ENCODE measurements at places on chromosomes 12 and 14.
A peak's percentile ranks its signal among the peaks of the same experiment; 100 is the strongest.

GRCh38 chr14:88203291-88203690 lies 119.8 kb downstream of the KCNK10 start:
- no peaks in the 10 kb centered on the region for H3K36me3 ChIP-seq
- H3K27me3 ChIP-seq, result peaks cover 2% of the 10 kb centered on the region
- H3K4me3 ChIP-seq, result no peak overlapping the region
- DNase-seq, result no peak
- no peaks in the 10 kb centered on the region for H3K4me1 ChIP-seq

DNA sequence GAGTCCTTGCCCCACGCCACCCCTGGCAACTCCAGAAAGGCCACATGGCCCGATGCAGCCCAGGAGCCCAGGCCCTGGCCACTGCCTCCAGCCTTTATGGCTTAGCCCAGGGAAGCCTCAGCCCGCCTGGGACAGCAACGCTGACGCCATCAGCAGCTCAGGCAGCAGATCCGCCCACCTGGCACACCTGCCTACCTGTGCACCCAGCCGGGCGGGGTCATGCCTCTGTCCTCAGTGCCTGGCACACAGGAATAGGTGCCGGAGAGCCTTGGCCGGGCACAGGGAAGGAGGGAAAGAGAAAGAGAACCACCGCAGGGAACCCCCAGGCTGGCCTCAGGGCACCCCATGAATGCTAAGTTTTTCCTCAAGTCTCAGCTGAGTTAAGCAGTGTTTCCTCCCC lies 21.1 kb downstream of the BEGAIN start:
- H3K36me3 ChIP-seq, result no peaks in the 10 kb centered on the region
- DNase-seq, result no peak
- peaks cover 21% of the 10 kb centered on the region for H3K4me1 ChIP-seq
- no peak overlapping the region for H3K4me3 ChIP-seq
- H3K27me3 ChIP-seq, result peaks cover 51% of the 10 kb centered on the region

DNA sequence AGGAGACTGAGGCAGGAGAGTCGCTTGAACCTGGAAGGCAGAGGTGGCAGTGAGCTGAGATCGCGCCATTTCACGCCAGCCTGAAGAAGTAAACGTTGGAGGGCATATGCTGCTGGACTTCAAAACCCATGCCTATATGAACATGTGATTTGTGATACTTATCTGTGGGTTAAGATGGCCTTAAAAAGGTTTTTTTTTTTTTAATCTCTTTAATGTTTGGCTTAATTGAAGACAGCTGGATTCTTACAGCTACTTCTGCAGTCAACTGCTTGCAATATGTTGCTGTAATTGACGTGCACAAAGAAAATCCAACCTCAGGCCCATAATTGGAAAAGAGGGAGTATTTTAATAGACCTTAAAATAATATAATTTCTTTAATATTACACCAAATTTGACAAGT lies 1.5 kb upstream of the B3GNT4 start:
- DNase-seq, result no peak
- no peak overlapping the region for H3K27ac ChIP-seq
- H3K4me3 ChIP-seq, result no peak overlapping the region
- H3K27me3 ChIP-seq, result peaks cover 23% of the 10 kb centered on the region

DNA sequence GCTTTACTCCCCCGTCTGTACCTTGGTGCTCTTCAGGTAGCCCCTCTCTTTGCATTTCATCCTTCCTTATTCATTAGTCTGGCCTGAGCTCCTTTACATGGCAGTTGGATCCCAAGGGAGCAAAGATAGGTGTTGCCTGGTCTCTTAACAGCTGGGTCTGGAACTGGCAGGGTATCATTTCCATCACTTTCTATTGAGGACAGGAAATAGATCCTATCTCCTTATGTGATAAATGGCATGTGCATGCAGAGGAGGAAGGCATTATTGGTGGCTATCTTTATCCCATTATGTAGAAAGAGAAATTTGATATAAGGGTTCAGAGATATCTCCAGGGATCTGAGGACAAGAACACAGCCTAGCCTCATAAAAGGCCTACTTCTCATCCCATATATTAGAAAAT lies 54.6 kb upstream of the OAS1 start:
- no peaks in the 10 kb centered on the region for H3K36me3 ChIP-seq
- no peak for DNase-seq
- no peaks in the 10 kb centered on the region for H3K27me3 ChIP-seq
- H3K4me3 ChIP-seq, result no peak overlapping the region
- H3K4me1 ChIP-seq, result no peaks in the 10 kb centered on the region

GRCh38 chr12:52213564-52214420 lies 19.3 kb upstream of the KRT7 start:
- no peak overlapping the region for H3K27ac ChIP-seq
- peaks cover 41% of the 10 kb centered on the region for H3K4me1 ChIP-seq
- no peaks in the 10 kb centered on the region for H3K36me3 ChIP-seq
- no peaks in the 10 kb centered on the region for H3K27me3 ChIP-seq
- DNase-seq, result peak; percentile 87

DNA sequence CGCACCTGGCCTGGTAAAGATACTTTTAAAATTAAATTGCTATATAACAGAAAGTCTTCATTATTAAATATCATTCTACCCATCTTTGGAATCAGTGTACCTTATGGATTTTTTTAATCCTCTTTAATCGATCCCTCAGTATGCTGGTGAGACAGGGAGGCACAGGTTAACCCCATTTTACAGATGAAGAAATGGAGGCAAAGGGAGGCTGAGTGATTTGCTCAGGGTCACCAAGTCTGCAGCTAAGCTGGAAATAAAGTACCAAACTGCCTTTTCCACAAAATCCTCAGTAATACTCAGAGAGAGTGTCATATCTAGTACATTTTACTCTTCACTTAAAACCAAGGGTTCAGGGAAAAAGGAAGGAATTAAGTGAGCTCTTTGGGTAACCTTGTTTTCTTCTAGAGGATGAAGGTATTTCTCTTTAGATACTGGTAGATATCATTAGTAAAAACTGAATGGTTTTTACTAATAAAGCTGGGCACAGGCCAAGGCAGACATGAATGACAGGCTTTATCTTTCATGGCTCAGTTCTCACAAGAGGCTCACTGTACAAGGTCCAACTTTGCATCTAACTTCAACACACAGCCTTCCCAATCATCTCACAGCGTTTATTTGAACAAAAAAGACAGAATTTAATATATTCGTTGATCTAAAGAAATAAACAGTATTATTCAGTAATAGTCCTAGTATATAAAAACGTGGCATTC lies 35.3 kb upstream of the TTC7B start:
- H3K4me3 ChIP-seq, result no peak overlapping the region
- no peaks in the 10 kb centered on the region for H3K27me3 ChIP-seq
- no peak overlapping the region for H3K27ac ChIP-seq
- H3K4me1 ChIP-seq, result no peaks in the 10 kb centered on the region

DNA sequence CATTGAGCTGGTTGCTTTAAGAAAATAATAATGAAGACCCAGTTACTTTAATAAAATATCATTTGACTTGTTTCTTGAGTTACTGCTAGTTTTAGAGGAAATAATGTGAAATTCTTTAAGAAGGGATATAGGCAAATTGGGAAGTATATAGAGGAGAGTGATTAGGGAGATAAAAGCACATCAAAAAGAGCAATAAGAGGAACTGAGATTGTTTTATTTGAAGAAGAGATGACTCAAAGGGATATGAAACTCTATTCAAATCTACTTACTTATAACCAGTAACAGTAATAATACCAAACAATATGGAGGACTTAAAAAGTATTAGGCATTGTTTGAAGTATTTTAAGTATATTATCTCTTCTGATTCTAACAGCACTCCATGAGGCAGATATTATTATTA lies 37.1 kb downstream of the LRRK2 start:
- H3K27ac ChIP-seq, result no peak overlapping the region
- peaks cover 11% of the 10 kb centered on the region for H3K4me1 ChIP-seq
- peaks cover 82% of the 10 kb centered on the region for H3K36me3 ChIP-seq

- peak overlapping the region; percentile 87 for H3K27ac ChIP-seq
- H3K4me3 ChIP-seq, result peak overlapping the region; percentile 44
- H3K4me1 ChIP-seq, result peaks cover 81% of the 10 kb centered on the region
- H3K27me3 ChIP-seq, result no peaks in the 10 kb centered on the region
- DNase-seq, result peak; percentile 72
- no peaks in the 10 kb centered on the region for H3K36me3 ChIP-seq
Observed at GRCh38 chr12:51971679-51972421, 20.4 kb downstream of the ACVR1B start.

DNA sequence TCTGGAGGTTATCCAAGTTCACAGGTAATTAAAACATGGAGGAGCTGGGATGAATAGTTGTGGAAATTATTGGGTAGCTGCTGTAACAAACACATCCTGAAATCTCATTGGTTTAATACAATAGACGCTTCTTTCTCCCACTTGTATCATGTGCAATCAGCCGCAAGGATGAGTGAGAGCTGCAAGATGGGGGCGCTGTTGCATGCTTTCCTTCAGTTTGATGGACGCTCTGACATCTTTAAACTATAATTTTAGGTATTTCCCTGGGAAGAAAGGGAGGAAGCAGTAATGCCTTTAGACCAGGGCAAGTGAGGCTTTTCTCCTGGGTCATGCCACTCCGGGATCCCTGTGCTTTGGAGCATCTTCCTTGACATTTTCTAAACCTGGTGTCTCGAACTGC lies 178.7 kb downstream of the PAWR start:
- H3K4me3 ChIP-seq, result no peak overlapping the region
- H3K4me1 ChIP-seq, result no peaks in the 10 kb centered on the region
- no peaks in the 10 kb centered on the region for H3K27me3 ChIP-seq
- H3K27ac ChIP-seq, result no peak overlapping the region
- no peaks in the 10 kb centered on the region for H3K36me3 ChIP-seq

DNA sequence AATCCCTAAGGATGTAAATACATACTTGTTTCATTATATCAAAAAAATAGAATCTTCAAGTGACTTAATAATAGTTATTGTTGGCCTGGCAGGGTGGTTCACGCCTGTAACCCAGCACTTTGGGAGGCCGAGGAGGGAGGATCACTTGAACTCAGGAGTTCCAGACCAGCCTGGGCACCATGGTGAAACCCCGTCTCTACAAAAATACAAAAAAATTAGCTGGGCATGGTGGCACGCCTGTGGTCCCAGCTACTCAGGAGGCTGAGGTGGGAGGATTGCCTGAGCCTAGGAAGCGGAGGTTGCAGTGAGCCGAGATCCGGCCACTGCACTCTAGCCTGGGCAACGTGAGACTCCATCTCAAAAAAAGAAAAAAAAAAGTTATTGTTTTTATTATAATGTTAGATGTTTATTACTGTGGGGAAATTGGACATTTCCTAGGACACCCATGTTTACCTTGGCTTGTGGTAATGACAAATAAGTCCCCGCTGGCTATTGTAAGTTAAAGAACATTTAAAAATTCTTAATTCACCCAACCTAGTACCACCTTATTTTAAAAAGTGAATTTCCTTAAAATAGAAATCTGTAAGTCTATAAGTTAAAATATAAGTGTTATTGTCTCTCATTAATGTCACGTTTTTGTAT lies 1.8 kb downstream of the USP15 start:
- no peak for DNase-seq
- H3K36me3 ChIP-seq, result peaks cover 5% of the 10 kb centered on the region
- peak overlapping the region; percentile 63 for H3K27ac ChIP-seq
- H3K27me3 ChIP-seq, result no peaks in the 10 kb centered on the region
- H3K4me1 ChIP-seq, result peaks cover 54% of the 10 kb centered on the region

GRCh38 chr12:68080577-68080976 lies 79.0 kb downstream of the IFNG start:
- no peaks in the 10 kb centered on the region for H3K4me1 ChIP-seq
- H3K36me3 ChIP-seq, result no peaks in the 10 kb centered on the region
- no peaks in the 10 kb centered on the region for H3K27me3 ChIP-seq
- no peak overlapping the region for H3K27ac ChIP-seq

DNA sequence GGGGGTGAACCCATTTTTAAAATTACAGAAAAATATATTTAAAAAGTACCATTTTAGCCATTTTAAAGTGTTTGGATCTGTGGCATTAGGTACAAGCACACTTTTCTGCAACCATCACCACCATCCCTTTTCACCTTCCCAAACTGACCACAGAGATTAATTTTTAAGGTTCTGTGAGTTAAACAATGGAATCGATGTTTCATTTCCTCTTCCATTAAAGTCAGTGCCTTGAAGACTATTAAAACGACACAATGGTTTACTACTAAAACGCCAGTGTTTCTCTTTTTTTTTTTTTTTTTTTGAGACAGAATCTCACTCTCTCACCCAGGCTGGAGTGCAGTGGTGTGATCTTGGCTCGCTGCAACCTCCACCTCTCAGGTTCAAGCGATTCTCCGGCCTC lies 78.1 kb upstream of the GPR68 start:
- peak overlapping the region; percentile 92 for H3K27ac ChIP-seq
- no peak for DNase-seq
- peaks cover 44% of the 10 kb centered on the region for H3K4me1 ChIP-seq
- peaks cover 64% of the 10 kb centered on the region for H3K36me3 ChIP-seq

DNA sequence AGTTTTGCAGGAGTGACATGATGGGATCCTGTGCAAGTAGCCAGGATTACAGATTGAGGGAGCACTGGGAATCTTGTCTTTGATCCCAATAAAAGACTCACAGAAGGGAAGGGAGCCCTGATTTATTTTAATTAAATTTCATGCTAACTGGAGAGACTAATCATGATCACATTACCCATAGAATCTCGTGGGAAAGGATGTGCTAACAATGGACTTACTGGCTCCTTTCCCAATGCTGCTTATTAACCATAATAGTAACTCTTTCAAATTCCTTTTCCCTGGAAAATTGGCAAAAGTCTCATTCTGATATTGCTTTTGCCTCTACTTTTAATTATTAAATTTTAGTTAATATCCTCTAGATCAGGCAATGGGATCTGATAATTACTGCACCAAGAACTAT lies 174.8 kb upstream of the AVPR1A start:
- H3K4me3 ChIP-seq, result no peak overlapping the region
- no peaks in the 10 kb centered on the region for H3K27me3 ChIP-seq

- peaks cover 16% of the 10 kb centered on the region for H3K4me1 ChIP-seq
- H3K27ac ChIP-seq, result no peak overlapping the region
- no peaks in the 10 kb centered on the region for H3K36me3 ChIP-seq
- DNase-seq, result peak; percentile 89
Observed at GRCh38 chr12:4107436-4107878, 166.1 kb upstream of the CCND2 start.

- no peaks in the 10 kb centered on the region for H3K27me3 ChIP-seq
- DNase-seq, result no peak
- H3K4me3 ChIP-seq, result no peak overlapping the region
- no peak overlapping the region for H3K27ac ChIP-seq
Observed at GRCh38 chr12:122318607-122319605, 52.6 kb upstream of the VPS33A start.

DNA sequence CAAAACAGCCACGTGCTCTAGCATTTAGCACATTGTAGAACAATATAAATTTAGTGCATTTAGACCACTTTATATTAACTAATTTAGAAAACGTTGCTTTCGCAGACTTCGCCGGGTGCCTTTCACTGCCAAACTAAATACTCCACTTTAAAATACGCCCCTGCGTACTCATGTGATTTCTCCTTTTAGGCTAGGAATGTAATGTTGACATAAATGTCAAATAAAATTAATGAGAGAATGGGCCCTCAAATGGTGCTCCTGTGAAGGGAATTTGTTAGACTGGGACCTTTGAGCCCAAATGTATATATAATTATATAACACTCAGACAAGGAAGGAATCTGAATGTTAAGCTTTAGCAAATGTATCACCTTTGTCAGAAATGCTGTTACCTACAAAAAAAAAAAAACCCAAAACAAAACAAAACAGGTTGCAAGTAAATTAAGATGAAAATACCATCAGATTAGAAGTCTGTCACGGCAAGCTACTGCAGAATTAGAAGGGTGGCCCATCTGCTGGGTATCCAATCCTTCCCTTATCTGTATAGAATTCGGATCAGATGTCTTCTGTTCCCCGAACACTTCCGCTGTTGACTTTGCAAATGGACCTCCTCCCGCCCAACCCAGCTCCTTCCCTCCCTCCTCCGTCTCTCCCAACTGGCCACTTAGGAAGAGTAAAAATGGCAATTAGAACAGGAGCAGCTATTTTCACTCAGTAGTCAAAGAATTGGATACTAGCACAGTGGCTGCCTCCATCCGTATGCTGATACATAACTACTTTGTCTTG lies 159.3 kb upstream of the FOXN3 start:
- DNase-seq, result no peak
- no peak overlapping the region for H3K27ac ChIP-seq
- H3K27me3 ChIP-seq, result no peaks in the 10 kb centered on the region
